ENCODE measurements at places on chromosomes 13 and 19.

DNA sequence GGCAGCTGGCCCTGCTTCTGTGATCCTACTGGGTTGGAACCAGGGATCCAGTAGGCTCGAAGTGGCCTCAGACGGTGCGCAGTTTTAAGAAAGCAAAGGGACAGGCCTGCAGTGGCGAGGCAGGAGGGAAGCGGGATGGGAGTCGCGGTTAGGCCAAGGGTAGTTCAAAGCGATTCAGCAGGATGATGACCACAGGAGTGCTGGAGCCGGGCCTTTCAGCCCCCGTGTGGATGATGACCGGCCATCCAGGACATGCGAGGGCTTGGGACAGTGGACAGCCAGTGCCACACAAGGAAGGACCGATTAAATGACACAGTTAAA lies 854 bp downstream of the RNASEH2B start:
- no peak for DNase-seq

DNA sequence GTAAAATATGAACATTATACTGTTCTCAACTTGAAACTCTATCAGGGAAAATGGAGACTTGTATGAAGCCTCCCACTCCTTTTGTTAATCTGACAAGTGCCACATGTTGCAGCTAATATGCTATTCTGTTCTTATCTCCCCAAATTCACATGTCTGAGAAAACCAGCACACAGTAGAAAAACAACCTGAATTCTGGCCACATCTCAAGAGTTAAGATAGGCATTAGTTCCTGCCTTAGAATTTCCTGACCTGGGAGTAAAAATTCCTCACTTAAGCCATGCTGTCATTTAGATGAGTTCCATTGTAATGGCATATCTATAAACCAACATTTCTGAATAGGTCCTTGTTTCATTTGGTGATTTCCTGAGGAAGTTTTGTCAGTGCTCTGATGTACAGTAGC lies 1098.5 kb downstream of the EFNB2 start:
- no peak for DNase-seq

GRCh38 chr19:6038634-6039405 lies 60.9 kb upstream of the RANBP3 start:
- DNase-seq = no peak

DNA sequence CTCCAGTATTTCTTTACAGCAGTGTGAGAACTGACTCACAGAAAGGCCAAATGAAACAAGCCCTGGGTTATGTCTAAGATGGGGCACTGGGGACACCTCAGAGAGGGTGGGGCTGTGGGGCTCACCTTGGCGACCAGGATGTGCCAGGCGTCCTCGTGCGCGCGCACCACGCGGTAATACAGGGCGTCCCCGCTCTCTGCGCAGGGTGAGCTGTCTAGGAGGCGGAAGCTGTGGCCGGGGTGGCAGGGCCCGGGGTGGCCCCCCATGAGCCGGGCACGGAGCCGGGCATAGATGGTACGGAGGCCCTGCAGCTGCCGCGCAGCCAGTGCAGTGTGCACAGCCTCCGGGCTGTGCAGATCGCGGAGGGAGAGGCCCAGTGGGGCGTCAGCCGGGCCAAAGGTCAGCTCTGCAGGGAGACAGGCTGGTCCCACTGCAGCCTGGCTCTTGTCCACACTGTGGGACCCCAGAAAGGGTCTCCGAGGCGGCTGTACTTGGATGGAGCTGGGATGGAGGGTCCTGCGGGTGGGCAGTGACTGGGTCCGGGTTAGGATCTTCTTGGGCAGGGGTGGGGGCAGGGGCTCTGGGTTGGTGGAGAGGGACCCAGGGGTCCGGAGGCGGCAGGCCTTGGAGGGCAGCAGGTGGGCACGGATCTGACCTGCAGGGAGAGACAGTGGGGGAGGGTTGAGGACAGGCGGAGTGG lies 3.4 kb downstream of the PEAK3 start:
- no peak for DNase-seq

DNA sequence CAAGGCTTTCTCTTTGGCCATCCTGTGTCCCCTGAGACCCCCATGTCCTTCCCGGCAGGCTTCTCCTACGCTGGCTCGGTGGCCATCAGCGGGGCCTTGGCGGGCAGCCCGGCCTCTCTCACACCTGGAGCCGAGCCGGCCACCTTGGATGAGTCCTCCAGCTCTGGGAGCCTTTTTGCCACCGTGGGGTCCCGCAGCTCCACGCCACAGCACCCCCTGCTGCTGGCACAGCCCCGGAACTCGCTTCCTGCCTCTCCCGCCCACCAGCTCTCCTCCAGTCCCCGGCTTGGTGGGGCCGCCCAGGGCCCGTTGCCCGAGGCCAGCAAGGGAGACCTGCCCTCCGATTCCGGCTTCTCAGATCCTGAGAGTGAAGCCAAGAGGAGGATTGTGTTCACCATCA lies 14.2 kb downstream of the PLEKHJ1 start:
- no peak for DNase-seq

DNA sequence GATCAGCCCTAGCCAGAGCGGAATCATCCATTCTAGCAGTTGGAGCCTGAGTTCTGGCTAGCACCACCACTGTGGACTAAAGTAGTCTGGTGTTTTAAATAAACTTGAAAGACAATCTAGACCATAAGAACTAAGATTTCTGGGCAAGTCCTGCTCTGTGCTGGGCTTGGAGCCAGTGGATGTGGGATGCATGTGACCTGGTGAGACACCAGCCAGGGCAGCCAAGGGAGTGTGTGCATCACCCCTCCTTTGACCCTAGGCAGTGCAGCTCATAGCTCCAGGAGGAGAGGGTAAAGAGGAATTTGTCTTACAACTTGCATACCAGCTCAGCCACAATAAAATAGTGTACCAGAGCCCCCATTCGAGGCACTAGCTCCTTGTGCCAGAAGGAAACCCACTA lies 21.0 kb downstream of the ITGBL1 start:
- DNase-seq = no peak

- no peak for DNase-seq
These were observed 68.9 kb upstream of the TDRD3 start for GRCh38 chr13:60328073-60328472.

DNA sequence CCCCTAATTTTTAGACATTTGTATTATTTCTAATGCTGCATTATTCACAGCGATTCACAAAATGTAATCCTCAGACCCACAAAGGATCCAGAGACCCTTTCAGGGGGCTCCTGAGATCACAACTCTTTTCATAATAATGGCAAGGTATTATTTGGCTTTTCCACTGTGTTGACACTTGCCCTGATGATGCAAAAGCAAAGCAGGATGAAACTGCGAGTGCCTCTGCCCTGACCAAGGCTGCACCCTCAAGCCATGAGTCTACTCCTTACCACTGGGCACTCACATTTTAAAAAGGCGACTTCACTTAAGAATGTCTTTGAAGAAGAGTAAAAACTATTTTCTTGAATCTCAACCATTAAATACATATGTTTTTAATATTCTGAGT lies 11.4 kb downstream of the ELF1 start:
- no peak for DNase-seq

DNA sequence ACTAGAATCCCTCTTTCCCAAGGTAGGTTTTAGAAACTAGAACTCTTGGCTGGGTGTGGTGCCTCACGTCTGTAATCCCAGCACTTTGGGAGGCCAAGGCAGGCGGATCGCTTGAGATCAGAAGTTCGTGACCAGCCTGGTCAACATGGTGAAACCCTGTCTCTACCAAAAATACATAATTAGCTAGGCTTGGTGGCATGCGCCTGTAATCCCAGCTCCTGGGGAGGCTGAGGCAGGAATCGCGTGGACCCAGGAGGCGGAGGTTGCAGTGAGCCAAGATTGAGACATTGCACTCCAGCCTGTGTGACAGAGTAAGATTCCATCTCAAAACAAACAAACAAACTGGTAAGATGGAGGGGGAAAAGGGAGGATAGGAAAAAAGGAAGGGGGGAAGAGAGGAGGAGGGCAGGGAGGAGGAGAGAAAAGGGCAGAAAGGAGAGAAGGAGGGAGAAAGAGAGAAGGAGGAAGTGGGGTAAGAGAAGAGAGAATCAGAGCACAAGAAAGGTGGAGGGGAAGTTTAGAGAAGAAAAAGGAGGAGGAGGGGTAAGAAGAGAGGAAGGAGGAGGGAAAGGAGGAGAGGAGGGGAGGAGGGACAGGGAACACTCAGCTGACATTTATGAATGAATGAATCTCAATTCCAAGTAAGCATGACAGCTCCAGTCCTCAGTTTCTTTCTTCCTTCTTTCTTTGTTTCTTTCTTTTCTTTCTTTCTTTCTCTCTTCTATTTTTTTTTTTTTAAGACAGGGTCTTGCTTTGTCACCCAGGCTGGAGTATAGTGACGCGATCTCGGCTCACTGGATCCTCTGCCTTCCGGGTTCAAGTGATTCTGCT lies 2.6 kb upstream of the SLC27A1 start:
- DNase-seq = no peak

GRCh38 chr19:13761423-13761822 lies 2.9 kb upstream of the MRI1 start:
- no peak for DNase-seq

- no peak for DNase-seq
These were observed 207.5 kb downstream of the KCNRG start for GRCh38 chr13:50222569-50223332.

DNA sequence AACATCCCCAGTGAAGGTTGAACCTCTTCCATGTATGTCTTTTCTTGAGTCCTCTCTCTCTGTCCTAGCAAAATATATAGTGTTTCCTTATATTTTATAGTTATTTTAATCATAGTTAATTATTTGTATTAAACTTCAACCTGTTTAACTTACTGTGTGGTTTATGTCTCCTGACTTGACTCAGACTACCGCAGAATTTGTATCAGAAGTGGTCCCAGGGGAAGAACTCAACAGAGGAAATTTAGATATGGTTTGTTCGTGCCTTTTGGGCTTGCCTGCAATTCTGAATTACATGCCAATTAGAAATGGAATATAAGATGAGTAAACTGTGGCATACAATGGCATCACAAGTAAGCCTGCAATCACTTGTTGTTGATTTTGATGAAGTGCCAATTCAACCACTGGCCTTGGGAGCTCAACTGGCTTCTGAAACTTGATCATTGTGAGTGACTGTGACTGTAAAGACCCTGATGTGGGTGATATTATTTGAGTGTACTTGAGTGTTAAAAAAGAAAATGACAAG lies 1459.5 kb upstream of the PCDH20 start:
- DNase-seq = no peak

GRCh38 chr13:99335603-99336002 lies 28.4 kb upstream of the GPR183 start:
- DNase-seq = no peak

- DNase-seq = no peak
These were observed 5.7 kb upstream of the FOXO1 start for GRCh38 chr13:40671956-40672764.

DNA sequence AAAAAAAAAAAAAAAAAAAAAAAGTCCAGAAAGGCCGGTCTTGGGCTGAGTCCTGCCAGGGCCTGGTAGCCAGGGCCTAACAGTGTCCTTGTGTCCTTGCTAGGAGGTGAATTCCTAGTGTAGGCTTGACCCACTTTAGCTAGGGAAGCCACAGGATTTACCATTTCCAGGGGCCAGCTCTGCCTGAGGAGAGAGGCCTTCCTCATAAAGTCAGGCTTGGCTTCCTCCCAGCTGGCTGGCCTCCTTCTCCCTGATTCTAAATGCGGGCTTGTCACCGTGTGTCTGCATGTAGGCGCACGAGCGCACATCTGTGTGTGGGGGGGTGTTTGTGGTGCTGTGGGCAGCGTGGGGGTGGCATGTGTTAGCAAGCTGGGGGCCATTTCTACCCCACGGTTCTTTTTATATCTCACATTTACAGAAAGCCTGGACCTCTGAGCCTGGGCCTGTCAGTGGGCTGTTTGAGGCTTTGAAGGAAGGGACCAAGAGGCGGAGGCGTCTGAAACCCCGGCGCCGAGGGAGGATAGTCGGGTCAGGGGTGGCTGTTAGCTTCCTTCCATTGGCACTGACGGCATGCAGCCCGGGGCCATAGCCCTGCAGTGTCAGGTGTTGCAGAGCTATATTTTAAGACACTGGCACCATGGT lies 31.7 kb downstream of the IER2 start:
- no peak for DNase-seq

DNA sequence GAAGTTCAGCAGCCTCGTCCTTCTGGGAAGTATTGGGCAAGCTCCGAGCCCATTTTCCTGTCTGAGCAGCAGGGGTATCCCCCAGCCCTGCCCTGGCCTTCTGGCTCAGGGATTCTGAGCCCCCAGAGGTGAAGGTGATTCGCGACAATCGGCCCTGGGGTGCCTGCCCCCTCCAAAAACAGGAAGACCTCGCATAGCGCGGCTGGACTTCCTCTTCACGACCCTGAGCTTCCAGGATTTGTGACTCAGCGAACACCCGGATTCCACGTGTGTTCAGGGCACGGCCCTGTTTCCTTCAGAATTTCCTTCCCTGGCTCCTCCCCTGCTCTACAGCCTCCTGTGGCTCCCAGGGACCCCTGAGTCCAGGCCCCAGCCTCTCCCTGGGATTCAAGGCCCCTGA lies at the start of gene SEMA6B:
Gene SEMA6B (minus strand): TSS at position 116 of the 400 bp plus-strand sequence. CDS start 1,227 bp downstream, outside the sequence.
- DNase-seq = no peak

DNA sequence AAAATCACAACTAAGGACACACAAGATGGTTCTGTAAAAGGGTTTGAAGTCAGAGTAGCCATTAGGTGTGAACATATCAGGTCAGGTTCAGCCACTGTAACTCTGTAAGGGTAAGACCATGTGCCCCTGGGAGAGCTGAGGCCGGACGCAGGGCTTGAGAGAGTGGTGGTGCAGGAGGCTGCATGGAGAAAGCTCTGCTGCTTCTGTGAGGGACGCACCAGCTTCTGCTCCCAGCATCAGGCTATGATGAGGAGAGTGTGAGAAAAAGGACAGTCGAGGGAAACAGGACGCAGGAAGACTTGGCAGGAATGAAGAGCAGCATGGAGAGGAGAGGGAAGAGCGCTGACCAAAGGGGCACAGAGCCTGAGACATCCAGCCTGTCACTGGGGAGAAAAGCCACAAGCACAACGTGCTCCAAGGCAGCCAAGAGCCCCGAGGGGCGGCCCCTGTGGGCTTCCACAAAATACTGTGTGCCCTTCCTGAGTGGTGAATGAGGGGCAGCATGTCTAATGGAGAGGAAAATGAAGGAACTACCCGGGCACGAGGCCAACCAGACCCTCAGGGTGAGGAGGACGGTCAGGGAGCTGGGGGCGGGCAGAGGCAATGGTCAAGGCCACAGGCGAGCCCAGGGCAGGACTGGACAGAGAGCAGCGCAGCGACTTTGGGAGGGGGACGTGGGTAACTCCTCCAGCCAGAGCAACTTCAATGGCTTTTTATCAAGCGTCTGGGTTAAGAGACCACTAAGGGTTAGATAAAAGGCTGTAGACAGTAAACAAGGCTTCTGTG lies 107.7 kb downstream of the COL4A1 start:
- no peak for DNase-seq

- peak; percentile 55 for DNase-seq
These were observed 50.6 kb upstream of the UQCRFS1 start for GRCh38 chr19:29263305-29264135.

DNA sequence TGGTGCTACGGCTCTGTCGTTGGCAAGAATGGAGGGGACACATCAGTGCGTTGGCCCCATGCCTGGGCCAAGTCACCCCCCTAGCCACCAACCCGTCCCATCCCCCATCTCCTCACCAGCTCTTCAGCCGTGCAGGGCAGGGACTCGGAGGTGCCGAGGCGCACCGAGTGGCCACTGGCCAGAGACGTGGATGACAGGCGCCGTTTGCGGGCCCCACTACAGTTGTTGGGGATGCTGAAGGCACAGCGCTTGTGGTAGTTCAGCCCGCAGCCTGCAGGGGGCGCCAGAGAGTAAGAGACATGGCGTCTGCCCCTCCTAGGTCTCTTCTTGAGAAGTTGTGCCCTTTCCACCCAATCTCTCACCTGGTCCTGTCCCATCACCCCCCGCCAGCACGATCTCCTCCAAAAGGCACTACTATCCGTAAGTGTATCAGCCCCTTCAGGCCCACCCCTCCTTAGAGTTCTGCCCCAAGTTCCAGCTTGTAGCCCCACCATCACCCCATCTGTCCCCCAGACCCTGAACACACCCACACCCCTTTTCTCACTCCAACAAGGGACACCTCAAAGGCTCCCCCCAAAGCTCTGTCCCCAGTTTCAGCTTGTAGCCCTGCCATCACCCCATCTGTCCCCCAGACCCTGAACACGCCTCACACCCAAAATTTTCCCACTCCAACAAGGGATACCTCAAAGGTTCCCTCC lies 12.4 kb downstream of the PRKD2 start:
- DNase-seq = no peak
